Non-pigmented ciliary epithelial cell (primary cell): ENCODE measurements at places on chromosomes 12 and 14.

DNA sequence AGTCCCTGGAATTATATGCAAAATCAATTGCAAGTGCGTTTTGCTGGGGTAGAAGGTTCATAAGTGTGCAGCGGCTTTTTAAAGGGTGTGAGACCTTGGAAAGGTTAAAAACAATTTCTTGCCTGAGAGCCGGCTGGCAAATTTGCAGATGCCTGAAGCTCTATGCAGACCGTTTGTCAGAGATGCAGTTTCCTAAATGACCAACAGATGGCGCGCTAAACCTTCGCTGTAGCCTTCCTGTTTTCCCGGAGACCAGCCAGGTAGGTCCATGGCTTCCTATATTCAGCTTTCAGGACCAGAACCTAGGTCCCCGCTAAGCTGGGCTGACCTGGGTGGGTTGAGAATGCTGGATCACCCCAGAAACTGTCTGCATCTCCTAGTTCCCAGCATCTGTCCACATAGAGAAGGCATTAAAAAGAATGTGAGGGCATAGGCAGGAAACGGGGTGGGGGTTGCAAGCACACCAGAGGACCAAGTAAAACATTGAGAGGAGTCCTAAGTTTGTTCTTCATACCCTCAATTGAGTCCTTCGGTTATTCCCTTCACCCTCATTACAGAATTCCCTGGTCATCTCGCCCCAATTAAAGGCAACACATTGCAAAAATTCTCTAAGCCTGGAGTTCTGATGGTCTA, 5.7 kb upstream of the NOS1 start:
- peak; percentile 27 for DNase-seq

- DNase-seq: no peak
Measured at GRCh38 chr14:36105401-36105800, 71.1 kb downstream of the PTCSC3 start.

DNA sequence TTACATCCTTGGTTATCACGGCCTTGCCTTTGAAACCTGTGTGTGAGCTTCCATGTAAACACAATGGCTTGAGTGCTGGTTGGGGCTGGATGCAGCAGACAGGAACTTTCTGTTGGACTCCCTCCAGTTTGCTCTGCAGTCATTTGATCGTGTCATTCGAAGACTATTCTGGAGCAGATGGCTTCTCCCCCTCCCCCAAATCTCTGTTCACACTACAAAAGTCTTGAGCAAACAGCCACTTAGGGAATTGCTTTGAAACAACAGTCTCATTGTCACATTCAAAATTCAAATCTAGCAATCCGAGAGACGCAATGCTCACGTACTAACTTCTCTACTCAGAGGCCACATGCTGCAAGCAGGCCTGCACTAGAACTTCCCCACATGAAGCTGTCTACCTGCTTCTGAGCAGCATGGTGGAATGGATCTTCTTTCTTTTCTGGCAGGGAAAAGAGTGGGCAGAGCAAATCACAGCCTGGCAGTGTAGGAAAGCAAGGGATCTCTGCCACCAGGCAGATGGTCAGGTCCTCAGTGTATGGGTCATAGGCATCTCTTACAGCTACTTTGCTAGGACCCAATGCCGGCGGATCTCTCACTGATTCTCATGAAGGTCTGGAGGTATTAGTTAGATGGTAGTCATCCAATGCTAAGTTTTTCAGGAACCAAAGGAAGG, 214.2 kb downstream of the PPM1H start:
- no peak for DNase-seq

DNA sequence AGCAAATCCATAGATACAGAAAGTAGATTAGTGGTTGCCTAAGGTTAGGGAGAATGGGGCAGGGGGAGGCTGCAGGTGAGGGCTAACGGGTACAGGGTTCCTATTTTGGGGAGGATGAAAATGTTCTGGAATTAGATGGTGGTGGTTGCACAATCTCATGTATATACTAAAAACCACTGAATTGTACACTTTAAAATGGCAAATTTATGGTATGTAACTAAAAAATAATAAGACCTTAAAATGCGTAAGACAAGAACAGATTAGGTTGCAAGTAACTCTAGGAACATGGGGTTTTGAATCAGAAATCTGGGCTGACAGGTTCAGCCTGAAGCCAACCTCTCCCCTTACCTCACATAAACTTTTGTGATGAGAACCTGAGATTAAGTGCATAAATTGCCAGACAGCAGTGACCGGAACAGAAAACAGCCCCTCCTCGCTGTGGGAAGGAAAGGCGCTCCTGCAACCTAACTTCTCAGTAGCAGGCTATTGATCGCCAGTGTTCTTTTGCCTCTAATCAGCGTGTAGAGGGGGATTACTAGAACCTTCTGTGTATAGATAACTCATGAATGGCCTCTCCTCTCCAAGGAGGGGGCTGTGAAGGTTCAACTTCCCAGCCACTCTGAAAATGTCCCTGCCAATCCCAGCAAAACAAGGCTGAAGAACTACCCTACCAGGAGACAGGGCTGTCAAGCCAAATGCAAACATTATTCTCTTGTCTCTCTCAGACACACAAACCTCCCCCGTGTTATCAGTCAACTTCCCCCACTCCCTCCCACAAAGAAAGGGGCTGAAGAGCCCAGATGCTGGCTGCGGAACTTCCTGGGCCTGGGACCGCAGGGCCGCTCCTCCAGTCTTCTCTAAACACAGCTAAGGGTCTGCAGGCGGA, 1.9 kb downstream of the SSH1 start:
- no peak for DNase-seq

GRCh38 chr12:64566831-64567517, 43.3 kb upstream of the RASSF3 start:
- DNase-seq: no peak

DNA sequence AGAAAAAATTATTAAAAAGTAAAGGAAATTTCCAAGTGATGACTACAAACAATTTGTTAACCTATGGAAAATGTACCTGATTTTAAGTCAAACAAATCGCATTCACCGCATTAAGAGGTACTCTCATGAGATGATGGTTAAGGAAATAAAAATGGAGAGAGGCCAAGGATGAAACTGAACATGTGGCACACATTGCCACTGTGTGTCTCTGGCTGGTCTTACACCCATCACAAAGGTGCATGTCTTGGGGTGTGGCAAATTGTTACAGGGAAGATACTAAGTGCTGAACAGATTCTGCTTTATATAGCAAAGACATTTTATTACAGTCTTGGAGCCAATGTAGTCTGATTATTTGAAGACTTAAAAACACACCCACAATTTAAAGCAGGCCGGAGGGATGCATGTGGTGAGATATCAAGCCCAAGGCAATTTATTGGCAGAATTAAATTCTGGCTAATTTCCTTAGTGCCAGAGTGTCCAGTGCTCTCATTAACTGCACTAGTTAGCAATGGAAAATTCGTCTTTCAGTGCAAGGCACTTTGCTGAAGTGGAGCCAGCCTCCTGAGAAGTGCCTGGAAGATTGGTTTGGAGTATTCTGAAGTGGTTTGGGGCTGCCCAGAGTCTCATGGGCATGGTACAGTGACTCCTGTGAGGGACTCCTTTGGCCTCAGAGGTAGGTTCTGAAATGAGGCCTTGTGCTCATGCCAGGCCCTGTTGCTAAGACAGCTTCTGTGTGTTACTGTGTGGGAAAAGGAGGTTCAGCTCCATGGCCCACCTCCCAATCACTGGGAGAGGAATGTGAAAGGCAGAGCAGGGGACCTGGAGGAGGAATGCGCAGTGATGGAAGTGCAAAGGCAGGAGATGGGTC, 166.9 kb downstream of the BRMS1L start:
- DNase-seq: no peak

GRCh38 chr12:123996581-123996980, 23.6 kb downstream of the ZNF664 start:
- DNase-seq: no peak
